ENCODE measurements at places on chromosomes 16 and 17.
A peak's percentile ranks its signal among the peaks of the same experiment; 100 is the strongest.

DNA sequence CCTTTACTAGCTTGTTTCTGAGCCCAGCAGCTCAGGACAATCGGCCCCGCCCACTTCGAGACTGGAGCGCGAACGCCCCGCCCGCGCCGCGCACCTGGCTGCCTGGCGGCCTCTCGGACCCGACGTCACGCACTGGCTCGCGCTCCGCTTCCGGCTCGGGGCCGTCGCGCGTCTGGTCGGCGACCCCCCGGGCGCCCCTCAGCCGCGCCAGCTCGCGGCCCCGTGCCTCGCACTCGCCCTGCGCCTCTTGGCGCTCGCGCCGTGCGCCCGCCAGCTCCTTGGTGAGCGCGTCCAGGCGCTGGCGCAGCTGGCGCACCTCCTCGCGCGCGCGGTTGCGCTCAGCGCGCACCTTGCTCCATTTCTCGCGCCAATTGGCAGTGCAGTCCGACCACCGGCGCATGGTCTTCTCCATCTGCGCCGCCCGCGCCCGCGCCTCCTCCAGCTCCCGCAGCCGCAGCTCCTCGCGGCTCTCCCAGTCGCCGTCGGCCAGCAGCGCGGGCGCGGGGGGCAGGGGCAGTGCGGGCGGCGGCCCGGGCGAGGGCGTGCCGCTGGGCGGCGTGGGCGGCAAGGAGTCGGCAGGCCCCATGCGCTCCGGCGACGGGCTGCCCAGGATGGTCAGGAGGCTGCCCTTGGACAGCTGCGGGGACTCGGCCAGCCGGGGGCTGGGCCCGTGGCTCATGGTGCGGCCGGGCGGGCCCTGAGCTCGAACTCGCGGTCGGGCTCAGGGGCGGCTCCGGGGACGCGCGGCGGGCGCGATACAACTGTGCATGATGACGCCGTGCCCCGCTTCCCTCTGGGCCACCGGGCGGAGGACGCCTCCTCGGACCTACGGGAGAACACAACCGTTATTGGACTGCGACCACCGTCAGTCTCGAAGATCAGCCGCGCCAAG, 7.6 kb downstream of the CCDC102A start:
- no peak for DNase-seq

- no peak for DNase-seq
These were observed 164.7 kb downstream of the MSI2 start for GRCh38 chr17:57420734-57421717.

- no peak for DNase-seq
These were observed 867 bp upstream of the LIMD2 start for GRCh38 chr17:63700528-63701455.

DNA sequence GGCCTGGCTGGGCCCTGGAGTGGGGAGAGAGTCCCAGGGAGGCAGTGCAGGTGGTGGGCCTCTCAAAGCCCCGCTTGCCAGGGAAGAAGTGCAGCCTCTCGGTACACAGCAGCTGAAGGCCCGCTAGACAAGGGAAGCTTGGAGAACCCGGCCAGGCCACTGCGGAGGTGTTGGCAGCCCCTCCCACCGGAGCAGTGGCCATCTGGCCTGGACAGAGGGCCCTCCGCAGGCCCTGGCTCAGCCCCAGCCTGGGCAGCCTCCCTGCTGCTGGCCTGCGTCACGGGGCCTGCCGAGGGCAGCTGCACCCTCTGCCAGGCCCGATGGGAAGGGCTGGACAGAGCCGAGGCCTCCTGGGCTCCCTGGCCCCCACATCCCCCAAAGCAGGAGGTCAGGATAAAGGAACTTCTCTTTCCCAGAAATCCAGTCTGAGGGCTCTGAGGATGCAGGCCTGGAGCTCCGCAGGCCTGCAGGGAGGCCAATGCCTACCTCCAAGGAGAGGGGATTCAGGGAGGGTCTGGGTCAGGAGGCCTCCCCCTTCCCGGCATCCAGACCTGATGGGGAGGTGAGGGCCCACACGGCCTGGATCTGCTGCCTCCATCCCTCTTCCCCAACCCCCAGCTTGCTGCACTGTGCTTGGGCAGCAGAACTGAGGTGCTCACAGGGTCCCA, 4.3 kb downstream of the SPPL2C start:
- DNase-seq, result no peak

DNA sequence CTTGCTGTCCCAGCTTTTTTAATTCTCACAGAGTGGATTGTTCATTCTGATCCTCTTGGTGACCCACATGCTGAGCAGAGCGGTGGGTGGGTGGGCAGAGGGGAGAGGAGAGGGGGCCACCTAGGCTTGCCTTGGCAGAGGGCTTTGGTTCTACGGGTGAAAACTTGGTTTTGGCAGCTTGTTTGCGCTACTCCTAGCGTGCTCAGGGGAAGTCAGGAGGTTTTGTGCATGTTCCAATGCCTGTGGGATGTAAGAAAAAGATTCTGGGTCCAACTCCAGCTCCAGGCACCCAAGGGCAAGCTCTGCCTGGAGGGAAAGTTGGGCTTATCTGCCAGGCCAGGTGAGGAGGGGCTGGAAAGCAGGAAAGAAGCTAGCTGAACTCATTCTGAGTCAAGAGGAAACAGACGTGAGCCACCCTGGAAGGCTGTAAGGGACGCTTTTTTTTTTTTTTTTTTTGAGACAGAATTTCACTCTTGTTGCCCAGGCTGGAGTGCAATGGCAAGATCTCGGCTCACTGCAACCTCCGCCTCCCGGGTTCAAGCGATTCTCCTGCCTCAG, 169.1 kb downstream of the WSCD1 start:
- DNase-seq, result peak; percentile 58

DNA sequence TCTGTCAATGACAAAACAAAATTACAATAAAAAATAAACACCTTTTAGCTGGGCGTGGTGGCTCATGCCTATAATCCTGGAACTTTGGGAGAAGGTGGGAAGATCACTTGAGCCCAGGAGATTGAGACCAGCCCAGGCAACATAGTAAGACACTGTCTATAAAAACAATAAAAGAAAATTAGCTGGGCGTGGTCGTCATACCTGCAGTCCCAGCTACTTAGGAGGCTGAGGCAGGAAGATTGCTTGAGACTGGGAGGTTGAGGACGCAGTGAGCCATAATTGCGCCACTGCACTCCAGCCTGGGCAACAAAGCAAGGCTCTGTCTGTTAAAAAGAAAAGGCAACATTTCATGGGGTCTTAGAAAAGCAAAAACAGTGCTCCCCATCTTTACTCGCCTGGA, 32.7 kb downstream of the EMP2 start:
- DNase-seq, result no peak

DNA sequence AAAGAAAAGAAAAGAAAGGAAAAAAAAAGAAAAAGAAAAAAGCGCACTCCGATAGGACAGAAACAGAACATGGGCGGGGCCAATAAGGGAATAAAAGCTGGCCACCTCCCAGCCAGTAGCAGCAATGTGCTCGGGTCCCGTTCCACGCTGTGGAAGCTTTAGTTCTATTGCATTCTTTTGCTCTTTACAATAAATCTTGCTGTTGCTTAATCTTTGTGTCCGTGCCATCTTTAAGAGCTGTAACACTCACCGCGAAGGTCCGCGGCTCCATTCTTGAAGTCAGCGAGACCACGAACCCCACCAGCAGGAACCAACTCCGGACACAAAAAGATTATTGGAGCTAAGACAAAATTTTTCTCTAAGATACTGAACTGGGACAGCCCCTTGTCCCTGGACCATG, 3.1 kb upstream of the ARL5C start:
- DNase-seq, result no peak

DNA sequence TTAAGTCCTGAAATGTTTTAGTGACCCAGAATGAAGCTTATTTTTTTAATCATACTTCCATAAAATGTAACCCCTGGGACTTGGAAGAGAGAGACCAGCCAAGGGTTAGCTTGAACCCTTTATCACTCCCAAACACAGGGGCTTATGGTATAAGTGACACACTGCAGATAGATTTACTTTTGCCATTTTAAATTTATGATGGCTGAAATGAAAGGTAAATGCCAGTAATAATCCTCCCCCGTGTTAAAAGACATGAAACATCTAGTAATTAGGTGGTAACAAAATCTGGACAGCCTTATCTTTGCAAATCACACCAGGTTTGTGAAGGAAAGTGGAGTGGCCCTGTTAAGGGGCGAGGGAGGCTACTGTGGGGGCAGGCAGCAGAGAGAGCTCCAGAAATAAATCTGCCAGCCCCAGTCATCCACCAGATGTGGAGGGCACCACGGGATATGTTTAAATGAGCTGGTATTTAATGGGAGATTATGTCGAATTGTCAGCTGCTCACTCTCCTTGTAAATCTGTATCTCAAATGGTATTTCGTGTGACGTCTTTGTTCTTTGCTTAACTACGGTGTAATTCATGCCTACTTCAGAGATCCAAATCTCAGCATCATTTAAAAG, 326.5 kb downstream of the WWOX start:
- DNase-seq, result no peak

DNA sequence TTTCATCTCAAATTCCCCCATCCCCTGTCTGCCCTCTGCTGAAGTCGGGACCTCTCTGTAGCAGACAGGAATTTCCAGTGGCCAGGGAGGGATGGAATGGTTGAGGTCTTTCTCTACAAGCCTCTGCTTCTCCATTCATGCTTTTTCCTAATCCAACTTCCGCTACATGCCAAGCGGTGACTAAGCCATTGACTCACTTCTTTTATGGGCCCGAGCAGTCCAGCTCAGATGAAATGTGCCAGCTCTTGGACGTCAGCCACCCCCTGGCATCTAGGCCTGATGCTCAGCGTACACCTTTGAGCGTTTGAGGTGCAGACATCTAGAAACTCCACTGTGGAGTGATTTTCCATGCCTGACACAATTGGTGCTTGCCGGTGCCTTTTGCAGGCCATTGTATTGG, 40.7 kb upstream of the GPR139 start:
- peak; percentile 35 for DNase-seq

- peak; percentile 18 for DNase-seq
These were observed 33.3 kb upstream of the USP43 start for GRCh38 chr17:9612006-9612405.

All from bronchial epithelial cell (primary cell).